Placental pericyte (primary cell): ENCODE measurements at places on chromosomes 2 and 18. TPM values are rescaled to one million over a fixed set of nuclear protein-coding genes. Genes with fewer than 3 reads are reported as not detected.

GALNT13 gene
- total RNA-seq = under 0.01 and 0.14 TPM in 2 replicates

RBM44 gene
- 0.14 and 0.22 TPM in 2 replicates for total RNA-seq

TRABD2A gene
- total RNA-seq = 1.8 and 2.6 TPM in 2 replicates

RAB6C gene
- total RNA-seq = not detected in 2 replicates

GKN2 gene
- 0.22 TPM in 1 of 2 replicates, not detected in the other for total RNA-seq

NPHP1 gene
- total RNA-seq = 2.4 and 3.3 TPM in 2 replicates

MREG gene
- total RNA-seq = 1.1 and 3.0 TPM in 2 replicates
